SK-N-MC (cell line): ENCODE measurements at places on chromosomes 5 and 9.

DNA sequence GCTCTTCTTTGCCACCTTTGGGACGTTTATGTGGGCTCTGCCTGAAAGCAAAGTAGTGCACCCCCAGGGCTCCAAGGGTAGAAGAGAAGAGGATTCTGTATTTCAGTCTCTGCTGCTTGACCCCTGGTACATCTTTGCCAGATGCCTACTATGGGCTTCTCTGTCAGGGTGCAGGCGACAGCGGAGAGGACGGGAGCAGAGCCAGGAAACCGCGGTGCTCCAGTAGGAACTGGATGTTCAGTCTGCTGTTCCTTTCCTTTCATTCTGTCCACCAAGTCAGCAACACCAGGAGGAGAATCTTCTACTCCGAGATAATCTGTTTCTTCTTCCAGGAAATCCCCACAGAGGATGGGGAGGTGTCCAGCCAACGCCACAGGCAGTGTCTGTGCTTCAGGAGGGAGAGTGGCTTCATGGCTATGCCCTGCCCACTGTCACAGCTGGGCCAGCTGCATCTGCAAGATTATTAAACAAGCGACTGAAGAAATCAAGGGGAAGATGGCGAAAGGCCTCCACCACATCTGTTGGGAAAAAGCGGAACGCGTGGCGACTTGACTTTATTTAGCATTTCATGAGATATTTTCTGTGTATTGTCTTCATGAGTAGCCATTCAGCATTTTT, 398.3 kb downstream of the IRX1 start:
- no peak for DNase-seq

DNA sequence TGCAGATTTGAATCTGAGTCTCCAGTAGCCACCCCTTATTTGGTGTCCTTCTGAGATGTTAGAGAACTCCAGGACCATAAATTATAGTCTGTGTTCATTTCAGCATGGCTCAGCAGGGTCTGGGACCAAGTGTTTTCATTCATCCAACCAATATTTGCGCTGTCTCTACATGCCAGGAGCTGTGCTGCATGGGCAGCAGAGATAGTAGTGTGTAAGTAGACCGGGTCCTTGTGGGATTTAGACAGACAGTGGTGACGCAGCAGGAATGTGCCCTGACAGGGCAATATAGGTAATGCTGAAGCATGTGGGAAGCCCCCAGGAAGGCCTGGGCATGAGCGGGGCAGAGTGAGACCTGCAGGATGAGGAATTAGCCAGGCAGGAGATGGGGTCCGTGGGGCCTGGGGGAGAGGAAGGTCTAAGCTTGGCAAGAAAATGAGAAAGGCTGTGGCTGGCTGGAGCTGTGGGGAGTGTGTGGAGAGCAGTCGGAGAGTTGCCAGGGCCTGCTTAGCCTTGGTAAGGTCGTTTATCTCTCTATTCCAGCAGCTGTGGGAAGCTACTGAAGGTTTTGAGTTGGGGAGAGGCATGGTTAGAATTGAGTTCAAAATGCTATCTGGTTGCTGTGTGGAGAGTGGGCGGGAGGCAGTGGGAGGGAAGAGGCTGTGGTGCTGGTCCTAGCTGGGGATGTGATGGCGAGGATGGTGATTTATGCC, 16.8 kb downstream of the STXBP1 start:
- no peak for DNase-seq

DNA sequence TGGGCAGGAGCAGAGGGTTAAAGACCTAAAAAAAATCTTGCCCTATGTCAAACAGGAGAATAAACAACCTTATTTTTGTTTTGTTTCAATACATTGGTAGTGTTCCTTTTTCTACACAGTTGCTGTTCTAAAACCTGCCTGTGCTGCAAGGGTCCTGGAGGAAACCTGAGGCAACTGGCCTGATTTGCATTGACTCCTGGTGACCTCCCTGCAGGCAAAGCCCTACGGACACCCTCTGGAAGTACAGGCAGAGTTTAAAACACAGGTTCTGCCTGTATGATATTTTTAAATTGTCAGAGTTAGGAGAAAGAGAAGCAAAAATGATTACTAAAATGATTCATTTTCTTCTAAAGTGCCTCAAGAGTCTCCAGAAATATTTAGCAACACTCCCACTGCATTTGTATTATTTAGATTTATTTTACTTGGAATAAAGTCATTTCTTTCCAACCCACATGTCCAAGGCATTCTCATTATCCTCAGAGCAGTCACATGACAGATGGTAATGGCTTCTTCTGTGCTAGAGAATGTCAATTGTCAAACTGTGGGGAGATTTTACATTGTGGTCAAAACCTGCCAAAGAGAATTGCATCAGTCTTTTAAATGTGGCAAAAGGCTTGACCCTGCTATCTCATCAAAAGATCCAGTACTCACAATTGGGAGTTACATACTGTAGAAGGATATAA, 559.6 kb downstream of the CETN3 start:
- DNase-seq: no peak

DNA sequence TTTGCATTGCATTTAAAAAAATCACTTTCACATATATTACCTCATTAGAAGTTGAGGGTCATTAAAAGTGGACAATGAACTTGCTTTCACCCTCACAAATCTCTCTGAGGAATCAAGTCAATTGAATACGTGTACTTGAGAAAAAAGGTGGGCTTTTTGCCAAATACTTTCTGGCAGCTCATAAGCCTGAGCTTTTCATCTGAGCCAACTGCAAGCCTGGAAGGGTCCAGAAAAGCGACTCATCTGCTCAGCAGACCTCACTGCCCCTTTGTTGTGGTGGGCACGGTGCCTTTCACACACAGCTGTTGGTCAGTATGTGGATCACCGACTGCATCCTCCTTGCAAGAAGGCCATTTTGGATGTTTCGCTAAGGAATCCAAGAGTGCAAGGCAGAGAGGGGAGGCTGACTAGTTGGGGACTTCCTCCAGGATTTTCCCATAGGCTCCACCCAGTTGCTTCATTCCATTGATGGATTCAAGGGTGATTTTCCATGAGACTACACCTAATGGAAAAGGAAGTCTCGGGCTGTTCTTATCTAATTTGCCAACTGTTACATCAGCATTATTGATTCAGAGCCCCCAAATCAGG, 564.7 kb downstream of the PDE4D start:
- no peak for DNase-seq

DNA sequence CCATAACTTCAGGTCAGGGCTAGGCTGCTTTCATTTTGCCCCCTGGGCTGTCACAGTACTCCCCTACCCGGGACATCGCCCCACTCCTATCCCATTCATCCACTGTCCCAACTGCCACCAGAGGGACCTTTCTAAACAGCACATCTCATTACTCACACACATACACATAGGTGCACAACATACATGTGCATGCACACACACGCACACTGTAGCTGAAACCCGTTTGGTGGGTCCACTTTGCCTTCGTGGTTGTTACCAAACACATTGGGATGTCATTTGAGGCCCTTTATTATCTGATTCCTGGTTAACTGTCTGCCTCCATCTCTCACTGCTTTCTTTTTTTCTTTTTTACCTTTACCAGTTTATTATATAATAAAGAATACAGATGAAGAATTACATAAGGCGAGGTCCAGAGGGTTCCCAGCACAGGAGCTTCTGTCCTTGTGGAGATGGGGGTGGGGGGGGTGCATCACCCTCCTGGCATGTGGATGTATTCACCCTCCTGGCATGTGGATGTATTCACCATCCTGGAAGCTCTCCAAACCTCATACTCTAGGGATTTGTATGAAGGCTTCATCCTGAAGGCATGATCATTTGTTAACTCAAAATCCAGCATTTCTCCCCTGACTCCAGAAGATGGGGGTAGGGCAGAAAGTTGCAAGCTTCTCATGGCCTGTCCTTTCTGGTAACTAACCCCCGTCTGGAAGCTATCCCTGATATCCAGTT, 186.0 kb downstream of the GOLPH3 start:
- DNase-seq: no peak

DNA sequence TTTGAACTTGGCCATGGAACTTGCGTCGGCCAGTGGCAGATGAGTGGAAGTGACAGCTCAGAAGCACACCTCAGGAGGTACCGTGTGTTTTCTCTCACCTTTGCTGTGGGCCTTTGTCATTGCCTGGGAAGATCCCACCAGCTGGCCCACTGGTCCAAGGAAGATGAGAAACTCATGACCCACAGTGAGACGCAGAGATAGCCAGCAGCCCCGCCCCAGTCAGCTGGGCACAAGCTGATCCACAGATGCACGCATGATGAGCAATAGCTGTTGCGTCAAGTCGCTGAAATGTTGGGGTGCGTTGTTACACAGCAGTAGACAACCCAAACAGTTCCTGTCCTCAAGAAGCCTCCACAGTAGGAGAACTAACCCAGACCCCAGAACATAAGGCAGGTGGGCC, 30.8 kb upstream of the UNC5A start:
- DNase-seq: no peak

DNA sequence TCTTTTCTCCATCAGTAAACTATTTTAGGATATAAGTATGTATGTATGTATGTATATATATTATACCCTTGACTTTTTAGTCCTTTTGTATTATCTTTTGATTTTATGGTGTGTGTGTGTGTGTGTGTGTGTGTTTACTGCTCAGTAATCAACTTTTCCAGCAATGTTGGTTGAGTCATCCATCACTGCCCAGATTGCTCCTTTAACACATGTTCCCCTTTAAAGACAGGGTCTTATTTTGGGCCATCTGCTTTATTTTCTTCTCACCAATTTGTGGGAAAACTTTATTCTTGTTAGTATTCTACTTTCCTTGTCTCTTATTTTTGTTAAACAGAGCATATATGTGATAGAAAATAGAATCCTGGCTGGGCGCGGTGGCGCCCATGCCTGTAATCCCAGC, 28.1 kb downstream of the ANKRD33B start:
- DNase-seq: no peak
